ENCODE measurements at places on chromosomes 13 and 19.

DNA sequence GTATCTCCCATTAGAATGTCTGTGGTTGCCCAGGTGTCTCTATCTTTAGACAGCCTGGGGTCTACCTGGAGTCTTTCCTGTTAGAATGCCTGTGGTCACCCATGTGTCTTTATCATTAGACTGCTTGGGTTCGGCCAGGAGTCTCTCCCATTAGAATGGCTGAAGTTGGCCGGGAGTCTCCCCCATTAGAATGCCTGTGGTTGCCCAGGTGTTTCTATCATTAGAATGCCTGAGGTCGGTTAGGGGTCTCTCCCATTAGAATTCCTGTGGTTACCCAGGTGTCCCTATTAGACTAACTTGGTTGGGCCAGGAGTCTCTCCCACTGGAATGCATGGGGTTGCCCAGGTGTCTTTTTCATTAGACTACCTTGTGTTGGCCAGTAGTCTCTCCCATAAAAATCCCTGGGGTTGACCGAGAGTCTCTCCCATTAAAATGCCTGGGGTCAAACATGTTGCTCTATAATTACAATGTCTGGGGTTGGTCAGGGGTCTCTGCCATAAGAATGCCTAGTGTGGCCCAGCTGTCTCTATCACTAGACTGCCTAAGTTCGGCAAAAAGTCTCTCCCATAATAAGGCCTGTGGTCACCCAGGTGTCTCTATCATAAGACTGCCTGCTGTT, 1448.7 kb downstream of the UQCRFS1 start:
- DNase-seq: no peak

- no peak for DNase-seq
Observed at GRCh38 chr13:47004027-47004426, 107.2 kb upstream of the HTR2A start.

DNA sequence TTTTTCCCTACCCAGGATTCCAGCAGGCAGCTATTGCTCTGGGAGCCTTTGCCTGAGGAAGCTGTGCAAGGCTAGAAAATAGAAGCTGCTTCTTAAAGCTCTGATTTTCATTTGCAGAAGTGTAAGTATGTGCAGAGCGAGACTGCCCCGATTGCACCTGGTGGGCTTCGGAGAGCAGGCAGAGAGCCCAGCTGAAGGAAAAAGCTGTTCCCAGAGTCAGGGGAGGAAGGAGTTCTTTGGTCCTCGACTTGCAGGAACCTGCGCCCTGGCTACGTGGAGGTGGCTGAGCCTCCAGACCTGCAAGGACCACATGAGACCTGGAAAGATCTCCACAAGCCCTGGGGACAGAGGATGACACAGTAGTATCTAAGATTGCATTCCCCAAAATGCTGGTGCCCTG, 235.0 kb upstream of the ARGLU1 start:
- no peak for DNase-seq

- no peak for DNase-seq
Observed at GRCh38 chr19:9958379-9958821, 22.1 kb upstream of the OLFM2 start.

DNA sequence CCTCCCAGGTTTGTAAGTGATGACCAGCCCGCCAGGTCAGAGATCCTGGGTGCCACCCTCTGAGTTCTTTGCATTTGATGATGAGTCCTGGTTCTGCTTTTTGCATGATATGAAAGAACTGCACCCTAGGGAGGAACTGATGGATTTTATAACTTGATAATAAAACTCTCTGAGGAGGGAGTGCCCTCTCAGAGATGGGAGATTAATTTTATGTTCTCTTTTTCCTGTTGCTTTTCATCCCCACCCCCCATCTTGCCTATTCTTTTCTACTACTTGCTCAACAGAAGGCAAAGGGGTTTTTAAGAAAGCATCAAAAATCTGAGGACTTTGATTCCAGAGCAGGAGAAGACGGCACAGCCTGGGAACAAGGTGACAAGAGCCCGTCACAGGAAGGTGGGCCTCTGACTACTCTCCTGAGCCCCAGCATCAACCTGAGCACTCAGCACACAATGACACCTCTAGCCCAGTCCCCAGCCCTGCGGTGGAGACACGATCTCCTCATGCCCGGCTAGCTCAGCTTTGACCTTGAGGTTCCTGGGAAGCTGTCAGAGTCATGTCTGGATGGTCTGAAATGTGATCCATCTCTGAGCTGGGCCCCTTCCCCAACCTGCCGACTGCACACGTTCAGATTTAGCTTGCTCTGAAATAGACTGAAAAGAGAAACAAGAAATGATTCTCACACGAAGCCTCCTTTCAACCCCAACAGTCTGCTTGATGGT, 69.1 kb downstream of the SIAH3 start:
- no peak for DNase-seq

GRCh38 chr19:6971366-6971765, 49.9 kb downstream of the MBD3L2B start:
- no peak for DNase-seq

Data from hematopoietic multipotent progenitor cell treated with erythropoietin and hydrocortisone succinate and interleukin-3 and kit ligand, for 15 days (in vitro differentiated cells).